Adrenal gland (tissue), 19 donors: ENCODE measurements at places on chromosomes 5 and 9. TPM values are rescaled to one million over a fixed set of nuclear protein-coding genes. Genes with fewer than 3 reads are reported as not detected.

The SPACA9 gene
- total RNA-seq: 11.9 TPM

DNA sequence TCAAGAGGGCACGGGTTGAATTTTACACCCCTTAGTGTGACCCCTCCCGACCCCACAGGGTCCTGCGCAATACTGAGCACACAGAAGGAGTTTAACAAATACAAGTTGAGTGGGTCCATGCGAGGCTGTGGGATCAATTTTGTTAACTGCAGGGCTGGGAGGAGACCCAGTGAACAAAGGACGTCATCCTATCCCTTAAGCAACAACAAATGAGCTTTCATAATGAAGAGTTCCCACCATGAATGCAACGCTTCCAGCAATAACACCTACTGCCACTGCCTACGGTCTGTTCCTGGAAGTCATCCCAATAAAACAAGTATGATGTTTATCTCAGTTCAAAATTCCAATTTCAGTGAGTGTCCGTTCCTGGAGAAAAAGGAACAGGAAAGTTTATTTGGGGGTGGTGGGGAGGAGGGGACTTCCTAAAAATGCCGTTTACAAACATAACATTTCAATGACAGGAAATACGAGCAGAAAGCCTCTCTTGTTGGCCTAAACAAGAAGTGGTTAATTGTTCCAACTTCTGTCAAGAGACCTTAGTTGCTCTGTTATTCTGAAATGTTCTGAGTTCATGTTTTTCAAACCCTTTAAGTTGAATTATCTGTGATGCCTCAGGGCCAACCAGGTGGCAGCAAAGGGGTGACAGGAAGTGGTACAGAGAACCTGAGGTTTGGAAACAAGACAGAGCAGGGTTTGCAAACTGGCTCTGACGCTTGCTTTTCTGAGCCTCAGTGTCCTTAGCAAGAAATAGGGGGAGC lies 65.8 kb upstream of the PLPP6 start:
- no peaks in the 10 kb centered on the region for H3K4me1 ChIP-seq
- no peaks in the 10 kb centered on the region for H3K27me3 ChIP-seq
- no peak overlapping the region for H3K27ac ChIP-seq
- H3K4me3 ChIP-seq: no peak overlapping the region

- no peak for DNase-seq
- H3K4me1 ChIP-seq: no peaks in the 10 kb centered on the region
- H3K36me3 ChIP-seq: no peaks in the 10 kb centered on the region
- H3K27ac ChIP-seq: no peak overlapping the region
These were observed 32.5 kb downstream of the TERT start for GRCh38 chr5:1262381-1262780.

GRCh38 chr9:130128733-130129431 lies 43.3 kb upstream of the NCS1 start:
- no peaks in the 10 kb centered on the region for H3K36me3 ChIP-seq
- H3K27me3 ChIP-seq: no peaks in the 10 kb centered on the region
- peak; percentile 49 for DNase-seq
- H3K27ac ChIP-seq: peak overlapping the region; percentile 79
- H3K4me3 ChIP-seq: no peak overlapping the region

DNA sequence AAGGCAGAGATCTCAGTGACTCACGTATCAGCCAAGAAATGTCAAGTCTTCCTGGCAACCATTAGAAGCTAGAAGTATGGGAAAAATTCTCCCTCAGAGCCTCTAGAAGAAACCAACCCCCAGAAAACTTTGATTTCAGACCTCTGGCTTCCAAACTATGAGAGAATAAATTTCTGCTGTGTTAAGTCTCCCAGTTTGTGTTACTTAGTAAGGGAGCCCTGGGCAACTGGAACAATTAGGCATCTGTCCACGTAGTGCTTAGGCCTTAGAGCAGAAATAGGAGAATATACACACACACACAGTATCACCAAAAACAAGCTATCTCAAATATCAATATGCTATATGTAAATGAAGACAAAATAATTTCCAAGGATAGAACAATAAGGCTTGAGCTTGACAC lies 894.8 kb upstream of the CDH10 start:
- H3K27me3 ChIP-seq: no peaks in the 10 kb centered on the region
- no peak overlapping the region for H3K4me3 ChIP-seq
- H3K4me1 ChIP-seq: no peaks in the 10 kb centered on the region
- no peak overlapping the region for H3K27ac ChIP-seq
- no peaks in the 10 kb centered on the region for H3K36me3 ChIP-seq

GRCh38 chr5:32618962-32619361 lies 33.6 kb downstream of the SUB1 start:
- H3K4me1 ChIP-seq: no peaks in the 10 kb centered on the region
- H3K27ac ChIP-seq: no peak overlapping the region
- no peaks in the 10 kb centered on the region for H3K36me3 ChIP-seq
- DNase-seq: no peak
- H3K4me3 ChIP-seq: no peak overlapping the region
- H3K27me3 ChIP-seq: no peaks in the 10 kb centered on the region

DNA sequence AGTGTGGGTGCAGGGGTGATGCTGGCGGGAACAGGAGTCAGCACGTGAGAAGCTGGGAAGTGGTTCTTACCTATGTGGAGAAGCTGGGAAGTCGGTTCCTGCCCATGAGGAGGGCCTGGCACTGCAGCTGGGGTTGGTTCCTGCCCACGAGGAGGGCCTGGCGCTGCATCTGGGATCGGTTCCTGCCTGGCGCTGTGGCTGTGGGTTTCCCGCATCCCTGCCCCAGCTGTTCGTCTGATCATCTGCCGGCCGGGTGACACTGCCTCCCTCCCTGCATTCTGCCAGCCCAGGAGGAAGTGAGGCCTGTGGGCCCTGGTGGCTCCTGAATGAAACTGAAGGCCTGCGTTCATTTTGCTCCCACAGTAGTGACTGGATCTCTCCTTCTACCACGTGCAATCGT lies 5.1 kb downstream of the OBP2A start:
- no peak overlapping the region for H3K27ac ChIP-seq
- H3K4me3 ChIP-seq: no peak overlapping the region
- H3K27me3 ChIP-seq: no peaks in the 10 kb centered on the region
